ENCODE measurements at places on chromosomes 7 and 10.

DNA sequence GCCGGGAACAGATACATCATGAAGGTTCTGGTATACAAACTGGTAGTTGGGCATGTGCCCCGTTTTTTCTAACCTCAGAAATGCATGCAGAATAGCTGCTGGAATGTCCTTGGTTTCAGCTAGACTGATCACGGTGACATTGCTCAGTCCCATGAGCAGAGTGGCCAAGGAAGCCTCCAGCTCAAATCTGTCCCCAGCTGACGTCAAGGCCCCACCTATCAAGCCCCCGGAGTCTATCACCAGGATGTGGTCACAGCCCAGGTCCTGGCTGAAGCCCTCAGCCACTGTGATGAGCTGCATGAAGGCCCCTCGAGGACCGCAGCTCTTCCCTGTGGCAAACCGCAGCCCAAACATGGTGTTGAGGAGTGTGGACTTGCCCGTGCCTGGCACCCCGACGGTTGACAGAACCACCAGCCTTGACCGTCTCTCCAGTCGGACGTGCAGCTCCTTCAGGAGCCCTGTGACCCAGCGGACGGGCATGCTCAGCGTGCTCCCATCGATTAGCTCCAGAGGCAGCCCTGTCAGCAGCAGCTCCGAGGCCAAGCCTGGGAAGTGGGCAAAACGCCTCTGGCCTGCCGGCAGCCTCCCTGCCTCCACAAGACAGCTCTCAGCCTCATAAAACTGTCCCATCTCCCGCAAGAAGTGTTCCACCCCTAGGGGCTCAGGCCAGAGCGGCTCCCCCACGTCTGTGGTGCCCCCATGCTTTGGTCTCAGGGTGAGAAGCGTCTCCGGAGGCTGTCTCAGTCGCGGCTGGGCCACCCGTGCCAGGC lies 7.8 kb upstream of the MRPS24 start:
- no peak for DNase-seq

DNA sequence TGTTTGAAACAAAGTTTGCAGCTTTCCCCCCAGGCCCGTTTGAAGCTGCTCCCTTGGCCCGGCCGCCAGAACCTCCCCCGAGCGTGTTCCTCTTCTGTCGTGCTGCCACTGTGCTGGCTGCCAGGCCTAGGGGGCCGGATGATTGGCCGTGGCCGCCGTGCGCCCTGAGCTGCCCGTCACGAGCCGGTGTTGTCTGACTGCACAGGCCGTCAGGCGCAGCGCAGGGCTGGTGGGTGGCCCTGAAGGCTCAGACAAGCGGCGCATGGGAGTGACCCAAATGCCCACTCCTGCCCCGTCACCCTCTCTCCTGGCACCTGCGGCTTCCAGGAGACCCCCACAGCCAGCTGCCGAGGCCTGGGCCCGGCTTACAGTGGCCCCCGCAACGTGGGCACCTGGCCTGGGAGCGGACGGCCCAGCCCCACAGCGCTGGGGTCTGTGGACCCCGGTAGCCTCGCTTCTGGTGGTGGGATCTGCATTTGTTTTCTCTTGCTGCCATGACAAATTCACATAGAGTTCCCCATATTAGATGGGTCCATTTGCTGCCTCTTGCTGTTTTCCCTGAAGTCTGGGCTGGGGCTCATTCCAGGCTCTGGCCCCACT lies 13.1 kb downstream of the JAKMIP3 start:
- no peak for DNase-seq

GRCh38 chr7:27739301-27739908 lies 557 bp upstream of the TAX1BP1 start:
- DNase-seq, result no peak

DNA sequence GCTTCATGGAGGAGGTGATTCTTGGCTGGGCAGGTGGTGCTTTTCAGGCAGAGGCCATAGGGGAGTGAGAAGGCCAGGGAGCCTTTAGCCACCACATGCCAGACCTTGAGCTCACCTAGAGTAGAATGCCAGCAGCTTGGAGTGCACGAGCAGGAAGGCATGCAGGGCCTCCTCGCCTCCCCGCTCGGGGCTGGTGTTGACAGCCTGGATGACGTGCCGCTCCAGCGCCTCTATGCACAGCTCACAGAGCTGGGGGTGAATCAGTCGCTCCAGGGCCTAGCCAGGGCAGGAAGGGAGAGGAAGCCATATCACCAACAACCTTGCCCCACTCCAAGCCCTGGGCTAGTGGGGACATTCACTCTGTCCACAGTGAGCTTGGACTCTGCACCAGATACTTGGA lies 15.7 kb downstream of the HPS1 start:
- no peak for DNase-seq

DNA sequence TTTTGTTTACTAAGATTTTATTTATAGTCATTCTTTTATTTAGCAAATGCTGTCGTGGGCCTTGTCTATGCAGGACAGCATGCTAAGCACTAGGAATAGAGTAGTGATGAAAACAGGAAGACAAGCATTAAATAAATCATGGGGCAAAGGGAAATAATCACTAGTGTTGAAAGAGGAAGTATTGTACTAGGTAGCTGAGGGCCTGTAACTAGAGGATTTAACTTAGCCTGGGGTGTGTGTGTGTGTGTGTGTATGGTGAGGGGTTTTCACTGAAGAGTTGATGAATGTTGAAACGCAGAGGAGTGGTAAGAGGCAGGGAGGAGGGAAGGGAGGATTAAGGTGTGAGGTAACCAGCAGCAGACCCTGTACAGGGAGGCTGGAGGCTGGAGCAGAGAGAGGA lies 446.4 kb downstream of the SDK1 start:
- DNase-seq, result no peak

DNA sequence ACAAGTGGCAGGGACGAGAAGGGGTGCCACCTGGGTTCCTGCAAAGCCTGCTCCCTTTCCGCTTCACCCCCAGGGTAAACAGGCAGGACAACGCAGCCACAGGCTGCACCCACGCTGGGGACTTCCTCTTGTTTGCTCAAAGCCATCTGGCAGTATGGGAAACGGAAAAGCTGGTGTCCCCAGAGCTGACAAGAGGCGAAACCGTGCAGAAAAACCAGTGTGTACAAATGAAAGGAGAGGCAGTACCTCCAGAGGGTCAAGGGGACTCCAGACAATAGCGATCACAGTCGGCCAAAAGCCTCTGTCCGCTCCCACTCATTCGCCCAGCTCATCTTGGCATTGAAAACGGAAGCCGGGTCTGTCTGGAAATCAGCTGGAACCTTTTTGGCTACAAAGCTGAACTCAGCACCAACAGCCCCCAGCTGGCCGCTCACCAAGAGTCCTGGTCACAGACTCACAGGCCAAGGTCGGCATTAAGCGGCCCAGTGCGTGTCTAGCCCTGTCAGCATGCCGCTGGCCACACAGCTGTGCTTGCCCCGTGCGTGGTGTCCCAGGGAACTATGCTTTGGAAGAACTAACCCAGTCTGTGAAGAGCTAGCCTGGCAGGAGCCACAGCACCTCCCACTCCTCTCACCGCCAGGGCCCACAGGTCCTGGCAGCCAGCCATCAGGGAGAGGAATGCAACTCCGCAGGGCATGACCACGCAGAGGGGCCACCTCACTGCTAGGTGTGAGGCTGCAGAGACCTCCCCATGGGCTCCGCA lies 10.4 kb downstream of the TNS3 start:
- DNase-seq, result no peak

DNA sequence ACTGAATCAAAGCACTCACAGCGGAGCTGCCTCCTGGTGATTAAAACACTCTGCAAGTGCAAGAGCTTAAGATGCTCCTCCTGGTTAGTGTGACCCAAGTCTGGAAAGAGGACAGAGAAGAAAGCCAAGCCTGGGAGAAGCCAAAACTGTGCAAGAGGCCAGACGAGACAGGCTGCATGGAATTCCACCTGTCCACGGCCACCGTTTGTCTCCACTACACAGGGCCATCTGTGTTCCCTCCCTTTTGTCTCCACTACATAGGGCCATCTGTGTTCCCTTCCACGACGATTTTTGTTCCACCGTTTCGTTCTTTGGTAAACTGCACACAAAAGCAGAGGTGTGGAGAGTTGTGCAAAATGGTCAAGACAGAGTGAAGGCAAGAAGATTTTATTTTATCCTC lies 233.0 kb downstream of the DIP2C start:
- no peak for DNase-seq

- DNase-seq, result no peak
Measured at GRCh38 chr10:27844223-27844622, 98.6 kb upstream of the MKX start.

All from activated naive CD4-positive, alpha-beta T cell (primary cell).